ENCODE measurements at places on chromosomes 7 and 10. TPM values are rescaled to one million over a fixed set of nuclear protein-coding genes. Genes with fewer than 3 reads are reported as not detected.

Gene SFTPA1
- total RNA-seq = not detected

Gene FRA10AC1
- 21.8 TPM for total RNA-seq

Gene LIPJ
- total RNA-seq = 0.18 TPM

Gene CACUL1
- total RNA-seq = 22.5 TPM

Gene CFAP46
- total RNA-seq = not detected

Gene SPAM1
- total RNA-seq = not detected

Gene GIMAP5
- 77.7 TPM for total RNA-seq

Gene LGI1
- total RNA-seq = not detected

Gene STRIP2
- 21.0 TPM for total RNA-seq

Gene ASB15
- total RNA-seq = not detected

Gene CFAP69
- total RNA-seq = not detected

Gene WEE2
- 0.05 TPM for total RNA-seq

Gene FAM237B
- total RNA-seq = not detected

Gene PLOD3
- total RNA-seq = 72.4 TPM

Gene SPDYE6
- not detected for total RNA-seq

Gene CH25H
- total RNA-seq = not detected

Gene ARL5B
- total RNA-seq = 14.1 TPM

Gene SMARCD3
- 2.5 TPM for total RNA-seq

Gene PTEN
- total RNA-seq = 86.1 TPM

Gene LRRC17
- 0.18 TPM for total RNA-seq

Gene SHH
- 0.05 TPM for total RNA-seq

Gene HOXA4
- 0.16 TPM for total RNA-seq

Gene ZNF804B
- total RNA-seq = not detected

Gene PTPRZ1
- total RNA-seq = not detected

Gene ABCB4
- total RNA-seq = not detected

Gene PDE6C
- total RNA-seq = not detected

Gene TNRC18
- total RNA-seq = 51.4 TPM

Gene CDHR3
- total RNA-seq = 3.6 TPM

Gene OR2F1
- not detected for total RNA-seq

Gene KIF11
- 76.2 TPM for total RNA-seq

Gene COL1A2
- 0.25 TPM for total RNA-seq

Gene NEUROD6
- not detected for total RNA-seq

Gene VSTM4
- total RNA-seq = 0.27 TPM

Gene SLC29A4
- 0.59 TPM for total RNA-seq

Gene AKR1C4
- not detected for total RNA-seq

Gene CNNM1
- 0.14 TPM for total RNA-seq

Gene AGAP4
- total RNA-seq = 22.0 TPM

Gene ANKRD61
- 0.18 TPM for total RNA-seq

Gene PSD
- 1.6 TPM for total RNA-seq

Gene PRKG1
- total RNA-seq = not detected

Gene NANOS1
- total RNA-seq = 0.20 TPM

Gene CYP3A4
- not detected for total RNA-seq

Gene PPP1R3A
- not detected for total RNA-seq

Gene CHAT
- total RNA-seq = not detected

Gene AOAH
- 46.0 TPM for total RNA-seq

Gene LRRC18
- not detected for total RNA-seq

Measured in T-helper 2 cell treated with Interferon-gamma antibody and Interleukin-4, amounts not matched to agents 100 ng/mL and 5 ng/mL, for 36 hours (primary cell).